ENCODE measurements at places on chromosomes 1 and 21.

GRCh38 chr1:21205416-21205815 lies 28.7 kb upstream of the EIF4G3 start:
- DNase-seq, result no peak

- DNase-seq, result peak; percentile 20
These were observed 342.7 kb upstream of the NR5A2 start for GRCh38 chr1:199684686-199685273.

DNA sequence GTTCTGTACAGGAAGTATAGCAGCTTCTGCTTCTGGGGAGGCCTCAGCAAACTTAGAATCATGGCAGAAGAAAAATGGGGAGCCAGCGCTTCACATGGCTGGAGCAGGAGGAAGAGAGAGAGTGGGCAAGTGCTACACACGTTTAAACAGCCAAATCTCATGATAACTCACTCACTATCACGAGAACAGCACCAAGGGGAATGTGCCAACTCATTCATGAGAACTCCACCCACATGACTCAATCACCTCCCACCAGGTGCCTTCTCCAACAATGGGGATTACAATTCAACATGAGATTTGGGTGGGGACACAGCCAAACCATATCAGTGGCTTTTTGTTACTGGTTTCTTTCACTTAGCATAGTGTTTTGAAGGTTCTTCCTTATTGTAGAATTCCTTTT lies 138.6 kb downstream of the SYT14 start:
- DNase-seq, result no peak

DNA sequence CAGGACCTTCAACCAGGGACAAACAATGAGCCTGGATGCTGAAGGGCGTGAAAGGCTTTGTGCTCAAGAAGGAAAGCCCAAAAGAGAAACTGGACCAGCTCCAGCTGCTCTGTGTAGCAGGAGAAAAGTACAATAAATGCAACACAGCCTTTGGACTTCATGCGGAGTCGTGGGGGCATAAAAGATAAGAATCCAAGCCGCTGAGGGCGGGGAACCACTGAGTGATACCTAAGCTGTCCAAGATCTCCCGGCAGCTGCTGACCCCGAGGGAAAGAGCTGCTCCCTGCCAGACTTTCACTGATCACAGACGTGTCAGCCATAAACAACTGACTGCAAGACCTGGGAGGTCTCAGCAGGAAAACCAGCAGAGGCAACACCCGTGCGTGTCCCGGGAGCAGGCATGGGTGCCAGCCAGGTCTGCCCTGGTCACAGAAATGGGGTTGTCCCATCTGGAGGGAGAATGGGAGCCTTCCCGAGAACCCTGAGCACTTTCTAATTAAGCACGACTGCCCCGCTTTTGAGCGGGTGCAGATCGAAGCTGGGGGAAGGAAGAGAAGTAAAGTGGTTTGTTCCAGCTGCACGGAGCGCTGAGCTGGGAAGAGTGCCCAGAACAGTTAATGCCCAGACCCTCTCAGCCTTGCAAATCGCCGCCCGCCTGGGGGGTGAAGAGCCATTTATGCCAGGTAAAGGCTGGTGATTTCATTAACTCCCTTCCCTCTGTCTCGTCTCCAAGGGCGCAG lies 68.3 kb upstream of the TARDBP start:
- no peak for DNase-seq

GRCh38 chr1:221720545-221720944 lies 21.3 kb downstream of the DUSP10 start:
- no peak for DNase-seq

- no peak for DNase-seq
These were observed 130.7 kb upstream of the BMP8A start for GRCh38 chr1:39360731-39361130.

DNA sequence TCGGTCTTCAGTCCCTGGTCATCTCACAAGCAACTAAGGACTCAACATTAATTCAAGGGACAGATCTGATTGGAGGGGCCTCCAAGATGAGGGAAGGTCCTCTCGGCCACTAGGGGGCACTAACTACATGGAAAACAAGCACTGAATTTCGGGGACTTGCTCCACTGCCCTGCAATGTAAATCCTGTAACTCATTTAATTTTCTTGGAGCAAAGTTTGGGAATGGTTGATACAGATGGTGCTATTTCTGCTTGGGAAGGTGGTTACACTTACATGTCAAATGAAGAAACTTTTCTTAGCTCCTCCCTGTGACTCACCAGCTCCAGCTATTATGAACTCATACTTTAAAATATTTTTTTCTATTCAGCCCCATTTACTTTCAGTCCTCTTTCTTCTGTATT lies 97.4 kb upstream of the KCNJ15 start:
- peak; percentile 32 for DNase-seq

DNA sequence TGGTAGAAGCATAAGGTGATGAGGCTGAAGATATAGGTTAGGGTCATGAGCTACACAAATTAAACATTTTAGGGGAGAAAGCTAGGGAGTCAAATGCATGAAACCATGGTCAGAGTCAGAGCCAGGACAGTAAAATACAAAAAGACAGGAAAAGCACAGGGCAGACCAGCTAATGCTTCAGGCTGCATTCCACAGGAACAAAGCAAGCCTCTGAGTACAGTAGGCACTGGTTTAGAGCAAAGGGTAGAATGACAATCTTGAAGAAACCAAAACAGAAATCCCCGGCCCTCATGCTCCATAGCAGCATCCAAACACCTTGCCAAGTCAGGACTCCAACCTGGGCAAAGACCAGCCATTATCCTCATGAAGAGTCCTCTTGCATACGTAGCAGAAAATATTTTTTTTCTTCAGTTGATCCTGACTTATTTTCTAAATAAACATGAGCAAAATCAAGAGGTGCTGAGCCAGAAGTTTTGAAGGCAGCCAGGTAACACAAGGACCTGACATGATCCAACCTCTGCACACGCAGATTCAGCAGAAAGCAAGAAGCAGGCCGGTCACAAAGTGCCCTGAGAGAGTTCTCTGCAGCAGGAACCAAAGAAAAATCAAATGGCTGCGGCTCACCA lies 273.1 kb downstream of the TTLL7 start:
- DNase-seq, result no peak

DNA sequence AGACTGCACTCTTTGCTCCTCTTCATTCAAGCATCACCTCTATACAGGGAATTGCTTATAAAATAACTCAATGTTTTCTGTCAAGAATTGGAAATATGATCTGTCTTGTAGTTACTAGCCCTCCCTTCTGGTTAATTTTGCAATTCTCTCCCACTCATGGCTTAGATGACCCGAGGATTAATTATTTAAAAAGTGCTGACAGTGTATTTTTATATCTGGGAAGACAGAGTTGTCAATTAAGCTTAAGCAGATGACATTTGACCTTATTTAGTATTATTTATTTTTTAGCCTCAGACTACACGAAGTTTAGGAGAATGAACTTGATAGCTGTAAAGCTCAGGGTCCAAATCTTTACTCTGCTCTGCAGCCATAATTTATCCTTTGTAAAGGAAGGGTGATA lies 538.5 kb downstream of the NEGR1 start:
- DNase-seq, result no peak

DNA sequence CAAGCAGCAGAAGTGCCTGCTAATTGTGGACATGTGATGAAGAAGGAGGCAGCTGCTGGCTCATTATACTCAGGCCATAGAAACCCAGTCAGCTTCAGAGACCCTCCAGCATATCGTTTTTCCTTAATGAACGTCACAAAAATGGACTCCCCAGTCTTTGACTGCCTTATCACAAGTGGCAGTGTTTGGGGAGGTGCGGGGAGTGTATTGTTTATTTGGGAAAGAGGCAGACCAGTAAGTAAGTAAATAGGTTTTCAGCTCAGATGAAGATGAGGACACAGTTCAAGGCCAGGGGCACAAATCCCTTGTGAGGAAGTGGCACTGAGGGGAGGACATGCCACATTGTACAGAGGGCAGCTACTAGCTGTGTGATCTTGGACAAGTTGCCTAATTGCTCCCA lies 43.5 kb upstream of the NRDC start:
- no peak for DNase-seq

DNA sequence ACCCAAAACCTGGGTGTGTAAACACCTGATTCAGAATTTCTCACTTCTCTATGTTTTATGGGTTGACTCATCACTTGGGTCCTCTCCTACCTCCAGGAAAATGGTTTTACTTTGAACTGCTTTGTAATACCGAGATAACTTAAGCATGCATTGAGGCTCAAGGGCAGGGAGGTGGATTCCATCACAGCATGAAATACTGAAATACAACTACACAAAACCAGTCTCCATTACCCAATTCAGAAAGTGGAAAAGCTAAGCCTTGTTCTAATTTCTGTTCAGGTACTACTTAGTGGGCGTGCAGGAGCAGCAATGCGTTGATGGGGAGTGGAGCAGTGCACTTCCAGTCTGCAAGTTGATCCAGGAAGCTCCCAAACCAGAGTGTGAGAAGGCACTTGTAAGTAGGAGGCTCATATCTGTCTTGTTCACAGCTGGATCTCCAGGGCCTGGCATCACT lies 6.1 kb upstream of the C4BPA start:
- no peak for DNase-seq

DNA sequence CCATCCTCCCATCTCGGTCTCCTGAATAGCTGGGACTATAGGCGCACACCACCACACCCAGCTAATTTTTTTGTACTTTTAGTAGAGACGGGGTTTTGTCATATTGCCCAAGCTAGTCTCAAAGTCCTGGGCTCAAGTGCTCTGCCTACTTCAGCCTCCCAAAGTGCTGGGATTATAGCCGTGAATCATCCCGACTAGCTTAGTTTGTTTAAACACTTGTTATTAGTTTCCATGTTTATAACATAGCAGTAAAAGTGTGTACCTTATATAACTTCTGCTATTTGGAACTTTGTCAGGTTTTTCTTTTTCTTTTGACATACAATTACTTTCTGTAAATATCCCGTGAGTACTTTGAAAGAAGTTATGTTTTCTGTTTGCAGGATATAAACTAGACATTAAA lies 60.6 kb upstream of the C1orf21 start:
- no peak for DNase-seq

DNA sequence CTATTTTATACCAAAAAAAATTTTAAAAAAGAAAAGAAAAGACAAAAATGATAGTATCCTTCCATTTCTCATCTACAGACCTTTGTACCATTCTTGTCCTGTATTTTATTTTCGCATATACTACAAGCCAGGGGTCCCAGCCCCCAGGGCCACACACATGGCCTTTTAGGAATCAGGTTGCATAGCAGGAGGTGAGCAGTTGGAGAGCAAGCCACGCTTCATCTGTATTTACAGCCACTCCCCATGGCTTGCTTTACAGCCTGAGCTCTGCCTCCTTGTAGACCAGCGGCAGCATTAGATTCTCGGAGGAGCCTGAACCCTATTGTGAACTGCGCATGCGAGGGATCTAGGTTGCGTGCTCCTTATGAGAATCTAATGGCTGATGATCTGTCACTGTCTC lies 39.8 kb downstream of the RASSF5 start:
- DNase-seq, result no peak

All from CD4-positive, alpha-beta T cell treated with Interleukin-4 for 1 hour (primary cell).